ENCODE measurements at places on chromosomes 4 and X.

- no peak for DNase-seq
Measured at GRCh38 chr4:48127231-48127630, 6.8 kb downstream of the TXK start.

DNA sequence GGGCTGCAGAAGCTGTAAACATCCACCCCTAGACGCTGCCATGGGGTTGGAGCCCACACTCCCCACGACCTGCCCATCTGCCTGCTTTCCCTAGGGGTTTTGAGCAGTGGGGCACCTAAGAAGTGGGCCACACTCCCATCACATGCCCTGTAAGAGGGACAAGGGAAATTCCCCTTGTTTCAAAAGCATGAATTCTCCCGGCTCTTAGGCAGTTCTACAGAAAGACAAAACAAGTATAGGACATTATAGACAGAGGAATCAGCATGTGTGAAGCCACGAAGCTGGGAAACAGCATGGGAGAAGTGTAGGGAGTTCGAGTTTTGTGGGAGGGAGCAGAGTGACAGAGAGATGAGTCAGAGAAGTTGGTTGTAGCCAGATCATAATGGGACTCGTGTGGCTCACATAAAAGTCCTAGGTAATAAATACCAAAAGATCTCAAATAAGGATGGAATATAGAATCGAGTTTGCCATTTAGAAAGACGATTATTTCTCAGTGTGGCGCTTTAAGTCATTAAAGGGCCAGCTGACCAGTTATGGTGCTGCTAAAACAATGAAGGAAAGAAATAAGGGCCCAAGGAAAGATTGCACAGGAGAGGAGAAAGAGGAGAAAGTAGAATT, 23.9 kb downstream of the APOO start:
- no peak for DNase-seq

GRCh38 chrX:12139934-12140611, 1.8 kb downstream of the FRMPD4 start:
- DNase-seq = no peak

DNA sequence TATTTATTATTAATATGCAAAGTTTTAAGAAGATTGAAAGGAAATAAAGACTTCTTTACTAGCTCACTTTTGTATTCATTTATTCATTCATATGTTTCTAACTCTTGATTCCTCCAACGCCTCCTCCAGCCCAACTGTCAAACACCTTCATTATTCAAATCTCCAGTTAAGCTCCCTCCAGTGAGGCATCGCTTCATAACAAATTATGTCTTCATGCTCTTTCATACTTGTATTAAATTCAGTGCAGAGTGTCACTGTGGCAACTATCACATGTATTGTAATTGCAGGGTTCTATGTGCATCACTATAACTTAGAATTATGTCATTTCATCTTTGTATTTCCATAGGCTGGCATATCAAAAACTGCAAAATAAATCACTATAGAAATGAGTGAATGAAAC, 1394.2 kb upstream of the PCDH7 start:
- DNase-seq = no peak

DNA sequence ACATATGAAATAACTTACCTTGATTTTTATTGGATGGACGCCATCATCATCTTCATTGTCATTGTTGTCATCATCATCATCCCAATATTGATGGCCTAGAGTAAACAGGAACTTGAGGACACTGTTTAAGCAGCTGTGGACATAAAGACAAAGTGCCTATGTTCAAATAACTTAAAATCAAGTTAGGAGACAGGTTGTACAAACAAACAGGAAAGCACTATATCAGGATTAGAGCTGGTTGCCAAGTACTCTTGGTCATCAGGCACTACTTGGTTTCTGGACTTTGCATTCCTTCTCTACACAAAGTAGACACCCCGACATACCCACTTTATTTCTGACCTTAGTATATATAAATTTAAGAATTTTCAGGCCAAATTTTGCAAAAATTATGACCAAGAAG, 608.6 kb downstream of the KLHL13 start:
- no peak for DNase-seq

GRCh38 chrX:110114260-110114776, 111.4 kb downstream of the TMEM164 start:
- no peak for DNase-seq

DNA sequence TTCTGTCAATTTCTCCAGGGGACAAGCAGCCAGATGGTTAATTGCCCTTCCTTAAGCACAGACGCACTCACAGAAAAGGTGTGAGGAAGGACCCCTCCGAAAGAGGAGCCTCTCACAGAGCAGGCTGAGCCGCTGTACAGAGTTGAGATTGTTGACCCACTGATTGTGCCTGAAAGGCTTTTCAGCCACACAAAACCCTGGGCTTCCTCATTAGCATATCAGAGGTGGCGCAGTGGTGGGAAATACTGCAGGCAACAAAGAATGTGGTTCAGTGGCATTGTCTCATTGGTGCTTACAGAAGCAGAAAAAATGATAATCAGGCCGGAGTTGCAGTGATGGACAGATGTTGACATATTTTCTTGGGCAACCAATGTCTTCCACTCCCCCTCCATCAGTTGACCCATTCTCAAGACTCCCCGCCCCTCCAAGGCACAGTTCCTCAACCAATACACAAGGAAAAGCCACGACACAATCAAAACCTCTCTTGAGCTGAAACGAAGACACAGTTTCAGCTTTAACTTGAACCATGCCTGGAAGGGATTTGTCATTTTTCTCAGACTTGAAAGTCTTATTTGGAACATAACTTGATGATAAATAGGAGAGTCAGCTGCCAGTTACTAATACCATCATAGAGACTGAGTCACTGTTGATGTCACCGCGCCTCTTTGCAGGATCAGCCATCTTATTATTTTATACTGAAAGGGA, 53.1 kb downstream of the ATXN3L start:
- peak; percentile 42 for DNase-seq

- DNase-seq = no peak
Measured at GRCh38 chr4:8859550-8860095, 12.0 kb downstream of the HMX1 start.

DNA sequence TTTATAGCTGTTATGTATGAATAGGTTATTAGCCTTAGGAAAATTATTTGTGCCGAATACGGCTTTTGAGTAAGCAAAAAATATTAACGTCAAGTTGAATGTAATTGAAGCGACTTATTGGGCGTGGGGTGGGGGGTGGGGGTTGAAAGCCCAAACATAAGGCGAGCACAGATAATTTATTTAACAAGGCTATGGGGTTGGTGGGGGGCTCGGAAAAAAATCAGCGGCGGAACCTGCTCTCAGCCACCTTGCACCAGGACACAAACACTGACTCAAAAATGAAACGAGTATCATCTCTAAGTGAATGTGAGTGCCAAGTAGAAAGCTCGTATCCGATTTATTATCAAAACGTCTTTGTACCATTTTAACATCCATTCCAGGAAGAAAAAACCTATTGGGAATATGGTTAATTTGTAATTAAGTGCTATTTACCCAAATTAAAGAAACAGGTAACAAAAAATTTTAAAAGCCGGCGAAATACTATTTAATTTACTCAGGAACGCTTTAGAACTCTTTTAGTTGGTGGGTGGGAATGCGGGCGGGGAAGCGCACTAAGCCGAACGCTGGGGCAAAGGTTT, 902 bp upstream of the LARP1B start:
- DNase-seq = no peak

- no peak for DNase-seq
Measured at GRCh38 chr4:3601992-3602391, 69.8 kb upstream of the LRPAP1 start.

DNA sequence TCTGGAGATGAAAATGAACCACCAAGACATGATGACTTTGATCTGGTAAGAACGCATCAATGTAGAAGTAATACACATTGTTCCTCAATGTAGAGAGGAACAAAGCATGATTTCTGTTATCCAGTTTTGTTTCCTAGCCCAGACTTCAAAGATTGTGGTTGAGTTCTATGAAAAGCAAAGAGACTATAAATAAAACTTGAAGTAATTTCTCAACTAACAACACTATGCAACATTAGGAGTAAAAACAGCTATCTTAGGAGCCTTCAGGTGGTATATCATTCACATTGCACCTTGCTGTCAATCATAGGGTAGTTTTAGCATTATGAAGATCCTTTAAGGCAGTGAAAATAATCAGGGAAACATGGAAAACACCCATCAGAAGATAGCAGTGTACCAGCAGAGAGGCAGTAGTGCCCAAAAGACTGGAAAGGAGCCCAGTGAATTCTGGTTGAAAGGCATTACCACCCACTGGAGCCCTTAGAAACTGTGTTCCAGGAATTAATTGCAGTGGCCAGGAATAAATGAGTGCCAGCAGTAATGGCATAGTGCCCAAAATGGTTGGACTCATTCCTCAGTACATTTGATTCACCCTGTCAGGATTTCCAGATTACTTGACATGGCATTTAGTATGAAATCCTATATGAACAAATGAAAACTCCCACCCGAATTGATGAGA, 300.7 kb upstream of the CXXC4 start:
- no peak for DNase-seq

DNA sequence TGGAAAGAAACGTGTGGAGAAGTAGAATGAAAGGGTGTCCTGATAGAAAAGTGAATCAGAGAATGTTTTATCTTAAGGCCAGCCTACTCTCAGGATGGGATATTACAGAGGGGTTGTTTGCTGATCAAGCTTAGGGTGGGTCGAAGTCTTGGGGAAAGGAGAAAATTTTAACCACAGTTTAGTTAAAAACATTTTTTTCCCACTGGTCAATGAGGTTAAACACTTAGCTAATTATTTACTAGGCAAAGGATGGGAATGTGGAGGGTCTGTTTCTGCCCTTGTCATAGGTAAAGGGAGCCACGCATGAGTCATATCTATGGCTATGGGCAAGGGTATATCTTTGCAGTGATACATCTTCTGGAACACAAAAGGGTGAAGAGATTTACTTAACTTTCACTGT, 16.1 kb upstream of the SULT1E1 start:
- no peak for DNase-seq

GRCh38 chr4:83170952-83171399, 56.4 kb upstream of the PLAC8 start:
- DNase-seq = no peak

- no peak for DNase-seq
Measured at GRCh38 chr4:182261651-182262223, 18.5 kb downstream of the TENM3 start.

DNA sequence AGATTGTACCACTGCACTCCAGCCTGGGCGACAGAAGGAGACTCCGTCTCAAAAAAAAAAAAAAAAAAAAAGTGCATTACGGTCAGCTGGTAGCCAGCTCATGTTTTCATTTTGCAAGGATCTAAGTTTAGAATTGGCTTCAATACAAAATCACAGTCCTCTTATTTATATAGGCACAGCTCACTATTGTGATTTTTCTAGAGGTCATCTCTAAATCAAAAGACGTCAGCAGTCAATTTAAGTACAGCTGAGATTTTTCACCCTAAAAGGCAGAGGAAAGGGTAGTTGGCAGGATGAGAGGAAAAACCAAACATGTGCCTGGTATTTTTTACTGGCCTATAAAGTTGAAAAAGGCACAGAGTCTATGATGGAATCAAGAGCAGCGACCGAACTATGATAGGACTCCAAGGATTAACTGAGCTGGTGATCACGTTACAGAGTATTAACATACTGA, 30.8 kb downstream of the ASB5 start:
- no peak for DNase-seq

DNA sequence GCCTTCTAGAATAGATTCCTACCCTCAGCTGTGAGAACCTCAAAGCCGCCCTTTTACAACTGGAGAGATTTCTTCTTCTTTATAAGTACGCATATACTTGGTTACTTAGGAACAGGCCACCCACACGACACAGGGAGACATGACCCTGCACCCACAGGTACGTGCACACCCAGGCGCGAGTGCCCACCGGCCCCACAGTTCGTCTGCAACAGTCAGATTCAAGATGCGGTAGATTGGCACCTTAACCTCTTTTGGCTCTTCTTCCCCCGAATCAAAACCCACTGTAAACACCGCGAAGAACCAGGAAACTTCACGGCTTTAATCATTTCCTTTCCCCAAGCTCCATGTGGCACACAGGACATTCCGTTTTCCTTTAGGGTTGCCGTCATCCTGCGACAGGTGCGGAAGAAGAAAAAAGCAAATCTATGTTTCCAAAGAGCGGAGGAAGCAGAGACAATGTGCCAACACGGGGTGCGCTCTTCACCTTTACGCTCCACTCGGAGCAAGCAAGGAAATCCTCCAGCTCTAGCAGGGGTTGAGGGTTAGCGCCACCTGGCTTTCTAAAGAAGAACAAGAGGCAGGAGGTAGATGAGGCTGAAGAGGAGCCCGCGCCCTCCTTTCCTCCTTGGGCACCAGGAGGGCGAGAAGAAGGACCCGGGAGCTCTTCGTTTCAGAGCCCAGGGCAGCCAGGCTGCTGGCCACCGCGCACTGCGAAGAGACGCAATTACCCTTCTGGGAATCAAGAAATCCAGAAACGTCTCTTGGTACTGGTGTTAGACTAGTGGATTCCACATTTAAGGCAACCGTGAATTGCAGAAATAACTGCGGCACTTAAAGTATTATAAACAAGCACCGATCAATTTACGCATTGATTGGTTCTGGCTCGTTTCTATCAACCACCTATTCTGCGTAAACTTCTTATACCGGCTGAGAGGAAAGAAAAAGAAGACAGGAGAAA, 35.7 kb downstream of the HAND2 start:
- peak; percentile 66 for DNase-seq

DNA sequence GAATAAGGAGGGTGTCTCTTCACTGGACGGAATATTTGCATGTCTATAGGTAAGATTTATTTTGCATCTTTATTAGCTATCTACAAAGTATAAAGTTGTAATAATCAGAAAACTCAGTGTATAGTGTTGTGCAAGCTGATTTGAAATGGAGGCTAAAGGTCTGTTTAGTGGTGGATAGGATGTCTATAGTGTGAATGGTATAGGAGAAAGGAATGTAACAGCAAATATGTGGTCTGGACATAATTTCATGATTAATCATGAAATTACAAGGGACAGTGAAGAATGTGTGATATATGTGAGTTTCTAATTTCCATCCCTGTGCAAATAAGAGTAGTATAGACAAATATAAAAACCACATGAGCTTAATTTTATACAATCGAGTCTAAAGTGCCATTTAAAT, 79.3 kb upstream of the CAMK2D start:
- DNase-seq = no peak

DNA sequence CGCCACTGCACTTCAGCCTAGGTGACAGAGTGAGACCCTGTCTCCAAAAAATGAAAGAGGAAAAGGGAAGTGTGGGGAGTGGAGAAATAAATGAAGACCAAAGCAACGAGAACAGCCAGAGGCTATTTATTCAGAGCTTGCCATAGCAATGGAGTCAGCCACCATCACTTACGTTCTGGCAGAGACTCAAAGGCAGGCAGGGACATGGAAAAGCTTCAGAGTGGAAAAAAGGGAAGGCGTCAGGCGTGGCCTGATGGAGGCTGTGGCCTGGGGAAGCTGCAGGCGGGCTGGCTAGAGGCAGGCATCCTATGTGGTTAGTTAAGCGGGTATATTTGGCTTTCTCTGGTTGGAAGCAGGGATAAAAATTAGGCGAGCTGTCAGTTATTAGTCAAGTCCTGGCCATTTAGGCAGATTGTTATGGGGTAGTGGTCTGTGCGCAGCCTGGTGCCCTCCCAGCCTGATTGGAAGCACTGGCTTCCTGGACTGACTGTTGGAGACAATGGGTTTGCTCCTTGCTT, 73.3 kb downstream of the DCTD start:
- no peak for DNase-seq

Measured in stimulated activated CD4-positive, alpha-beta T cell treated with anti-CD3 and anti-CD28 coated beads, Interleukin-1b, Interleukin-23, amount 100 ng/mL, for 48 hours (primary cell).